GF-D8 (cell line): ENCODE measurements at places on chromosomes 5 and 9.

- DNase-seq: no peak
These were observed 43.1 kb upstream of the NSMF start for GRCh38 chr9:137502008-137502911.

- DNase-seq: no peak
These were observed 26.1 kb downstream of the IDNK start for GRCh38 chr9:83649080-83649479.

DNA sequence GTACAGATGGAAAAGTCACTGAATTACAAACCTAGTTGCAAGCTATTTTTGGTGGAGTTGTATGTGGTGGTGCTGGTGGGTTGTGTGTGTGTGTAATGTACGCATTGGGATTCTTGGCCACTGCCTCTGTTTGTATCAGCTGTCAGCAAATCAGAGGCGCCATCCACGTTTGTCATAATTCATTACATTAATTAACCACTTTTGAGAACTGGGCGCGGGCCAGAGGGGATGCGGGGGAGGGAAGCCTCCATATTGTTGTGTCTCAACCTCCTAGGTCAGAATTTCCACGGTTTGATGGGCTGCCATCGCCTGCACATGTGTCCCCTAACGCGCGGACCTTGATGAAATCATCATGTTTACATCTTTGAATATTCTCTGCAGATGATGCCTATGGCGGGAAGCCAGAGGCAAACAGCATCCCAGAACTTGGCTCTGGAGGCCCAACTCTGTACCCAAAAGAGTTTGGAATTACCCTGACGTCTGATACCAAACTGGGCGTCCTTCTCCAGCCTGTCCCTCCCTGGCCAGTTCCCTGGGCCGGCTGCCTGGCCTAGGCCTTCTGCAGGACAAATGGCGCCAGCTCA lies 54.9 kb downstream of the FGF18 start:
- no peak for DNase-seq

- DNase-seq: no peak
These were observed 52.1 kb downstream of the SEMA4D start for GRCh38 chr9:89445801-89446251.

GRCh38 chr5:87282269-87282668 lies 14.6 kb downstream of the RASA1 start:
- no peak for DNase-seq

DNA sequence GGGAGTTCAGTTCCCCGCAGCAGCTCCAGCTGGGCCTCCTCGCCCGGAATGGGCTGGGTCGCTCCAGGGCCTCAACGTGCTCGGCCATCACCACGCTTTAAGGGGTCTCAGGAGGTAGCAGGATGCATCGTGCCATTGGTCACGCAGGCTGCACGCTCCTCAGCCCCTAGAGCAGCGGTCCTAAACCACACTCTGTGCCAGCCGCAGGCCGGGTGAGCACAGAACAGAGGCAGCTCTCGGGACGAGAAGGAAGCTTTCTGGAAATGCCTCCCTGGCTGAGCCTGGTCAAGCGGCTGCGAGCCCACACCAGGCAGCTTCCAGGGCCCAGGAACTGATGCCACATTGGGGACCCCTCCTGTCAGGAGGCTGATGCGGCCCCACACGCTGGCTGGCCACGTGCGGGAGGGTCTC lies 39.3 kb upstream of the LPCAT1 start:
- no peak for DNase-seq

GRCh38 chr9:136326061-136326760 lies 1.1 kb upstream of the GPSM1 start:
- peak; percentile 23 for DNase-seq

DNA sequence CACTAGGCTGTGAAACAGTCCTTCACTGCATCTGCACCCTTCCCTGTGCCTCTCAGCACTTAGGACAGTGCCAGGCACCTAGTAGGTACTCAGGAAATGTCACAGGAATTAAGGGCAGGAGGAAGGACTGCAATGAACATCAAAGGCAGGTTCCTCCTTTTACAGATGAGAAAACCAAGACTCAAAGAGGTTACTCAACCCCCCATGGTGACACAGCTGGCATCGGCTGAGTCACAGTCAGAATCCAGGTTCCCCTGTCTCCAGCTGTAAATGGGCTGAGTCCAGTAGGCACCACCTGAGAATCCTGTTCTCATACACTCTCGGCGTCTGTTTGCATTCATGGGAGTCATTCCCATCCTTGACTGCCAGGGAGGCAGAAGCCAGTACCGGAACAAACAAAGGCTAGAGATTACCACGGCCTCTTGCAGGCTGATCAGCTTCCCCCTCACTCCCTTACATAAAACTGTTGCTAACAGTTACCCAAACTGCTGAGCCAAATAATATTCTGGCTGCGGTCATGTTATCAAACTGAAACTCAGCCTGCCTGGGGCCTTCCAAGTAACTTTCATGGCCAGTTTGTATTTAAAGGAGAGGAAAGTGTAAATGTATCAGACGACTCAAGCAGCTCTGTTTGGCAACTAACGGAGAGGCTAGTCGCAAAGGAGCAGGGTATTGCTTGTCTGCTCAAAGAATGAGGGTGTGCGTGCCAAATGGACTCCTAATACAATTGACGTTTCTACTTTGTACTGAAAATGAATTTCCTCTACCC lies 201.7 kb downstream of the PAPPA start:
- no peak for DNase-seq

GRCh38 chr9:13787234-13787833 lies 507.8 kb upstream of the MPDZ start:
- DNase-seq: no peak

DNA sequence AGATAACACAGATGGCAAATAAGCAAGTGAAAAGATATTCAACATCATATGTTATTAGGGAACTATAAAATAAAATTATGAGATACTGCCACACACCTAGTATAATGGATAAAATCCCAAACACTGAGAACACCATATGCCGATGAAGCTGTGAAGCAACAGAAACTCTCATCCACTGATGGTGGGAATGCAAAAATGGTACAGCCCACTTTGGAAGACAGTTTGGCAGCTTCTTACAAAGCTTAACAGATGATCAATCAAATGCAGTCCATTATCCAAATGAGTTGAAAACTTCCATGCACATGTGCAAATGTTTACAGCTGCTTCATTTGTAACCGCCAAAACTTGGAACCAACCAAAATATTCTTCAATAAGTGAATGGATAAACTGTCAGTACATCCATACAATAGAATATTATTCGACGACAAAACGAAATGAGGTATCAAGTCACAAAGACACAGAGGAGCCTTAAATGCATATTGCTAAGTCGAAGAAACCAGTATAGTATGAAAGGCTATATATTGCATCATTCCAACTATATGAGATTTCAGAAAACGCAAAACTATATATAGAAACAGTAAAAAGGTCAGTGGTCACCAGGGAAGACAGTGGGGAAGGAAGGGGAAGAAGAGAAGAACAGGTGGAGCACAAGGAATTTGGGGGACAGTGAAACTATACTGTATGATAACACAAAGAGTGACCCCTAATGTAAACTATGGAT lies 14.9 kb downstream of the PFDN1 start:
- no peak for DNase-seq

- DNase-seq: peak; percentile 32
These were observed 3.0 kb upstream of the UBE2R2 start for GRCh38 chr9:33813712-33814641.

DNA sequence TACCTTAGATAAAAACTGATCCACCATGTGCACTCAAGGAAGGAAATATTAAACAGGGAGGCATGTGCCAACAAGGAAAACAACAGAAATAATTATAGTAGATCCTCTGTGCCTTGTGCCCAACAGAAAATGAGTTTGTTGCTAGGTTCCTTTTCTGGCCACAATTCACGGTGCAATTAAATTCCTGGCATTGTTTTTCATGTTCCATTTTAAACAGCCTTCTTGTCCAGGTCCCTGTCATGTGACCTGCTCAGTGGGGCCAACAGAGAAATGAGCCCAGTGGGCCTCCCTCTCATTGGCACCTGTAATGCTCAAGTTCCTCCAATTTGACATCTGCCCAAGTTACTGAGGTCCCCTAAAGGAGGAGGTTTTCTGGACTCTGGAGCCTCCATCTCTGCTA lies 56.5 kb downstream of the SPOCK1 start:
- DNase-seq: no peak

GRCh38 chr9:6488395-6488794 lies 75.4 kb downstream of the UHRF2 start:
- DNase-seq: no peak

- DNase-seq: no peak
These were observed 379.6 kb upstream of the PRR16 start for GRCh38 chr5:120084543-120084870.

GRCh38 chr5:168282120-168282519 lies 9.3 kb upstream of the WWC1 start:
- peak; percentile 97 for DNase-seq

DNA sequence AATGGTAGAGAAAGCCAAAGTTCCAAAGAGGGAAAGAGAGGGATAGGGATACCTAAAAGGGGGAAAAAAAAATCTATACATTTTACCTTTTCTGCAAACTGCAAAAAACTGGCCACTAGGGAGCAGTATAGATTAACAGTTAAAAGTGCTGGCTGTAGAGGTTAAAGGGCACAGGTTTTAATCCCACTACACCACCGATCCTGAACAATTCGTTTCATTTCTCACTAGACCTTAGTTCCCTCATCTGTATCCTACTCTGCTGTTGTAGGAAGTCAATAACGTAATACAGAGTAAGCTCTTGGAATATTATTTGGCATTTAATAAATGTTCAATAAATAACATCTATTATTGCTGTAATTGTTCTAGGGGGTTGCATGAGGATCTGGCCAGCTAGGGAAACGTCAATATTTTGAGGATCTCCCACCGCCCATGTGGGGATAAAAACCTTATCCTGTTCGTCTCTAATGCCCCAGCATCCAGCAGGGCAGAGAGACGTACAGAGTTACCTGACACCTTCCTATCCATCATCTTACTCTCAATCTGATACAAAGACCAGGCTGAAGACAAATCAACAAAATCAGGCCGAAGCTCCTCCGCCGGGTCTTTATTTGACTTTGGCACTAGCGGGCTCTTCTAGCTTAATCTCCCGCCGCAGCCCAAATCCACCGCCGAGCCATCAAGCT lies 757 bp downstream of the CDC26 start:
- DNase-seq: peak; percentile 12

DNA sequence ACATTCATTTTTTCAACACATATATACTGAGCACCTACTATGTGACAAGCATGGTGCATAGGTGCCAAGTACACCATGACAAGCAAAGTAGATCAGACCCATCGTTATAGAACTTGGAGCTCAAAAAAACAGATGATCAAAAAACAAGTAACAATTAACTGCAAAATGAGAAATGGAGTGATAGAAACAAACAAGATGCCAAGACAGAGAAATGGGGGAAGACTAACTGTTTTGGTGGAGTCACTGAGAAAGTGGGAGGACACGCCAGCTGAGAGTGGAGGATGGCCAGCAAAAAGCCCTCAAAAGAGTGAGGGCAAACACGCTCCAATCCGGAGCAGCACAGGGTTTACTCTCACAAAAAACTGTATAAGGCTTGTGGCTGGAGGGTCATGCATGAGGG lies 50.6 kb downstream of the TTC39B start:
- no peak for DNase-seq

- DNase-seq: no peak
These were observed 109.4 kb downstream of the TMEM174 start for GRCh38 chr5:73282383-73282782.

GRCh38 chr5:135846311-135846710 lies 11.8 kb downstream of the SLC25A48 start:
- DNase-seq: no peak

GRCh38 chr9:133673258-133673655 lies 37.1 kb downstream of the DBH start:
- DNase-seq: no peak

DNA sequence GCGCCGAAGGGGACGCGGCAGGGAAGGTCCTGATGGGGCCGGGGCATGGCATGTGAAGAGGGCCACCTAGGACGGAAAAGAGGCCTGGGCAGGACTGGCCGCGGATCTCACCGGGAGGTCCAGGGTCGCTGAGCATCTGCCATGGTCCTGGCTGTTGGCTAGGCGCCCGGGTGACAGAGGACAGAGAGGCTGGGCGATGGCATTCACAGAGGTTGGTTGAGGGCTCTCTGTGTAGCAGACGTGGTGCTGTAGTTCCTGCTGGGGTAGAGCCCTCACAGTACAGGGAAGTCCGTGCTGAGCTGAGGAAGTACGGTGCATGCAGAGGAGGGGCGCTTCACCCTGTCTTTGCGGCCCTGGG lies 427 bp downstream of the PCYOX1L start:
- peak; percentile 38 for DNase-seq

DNA sequence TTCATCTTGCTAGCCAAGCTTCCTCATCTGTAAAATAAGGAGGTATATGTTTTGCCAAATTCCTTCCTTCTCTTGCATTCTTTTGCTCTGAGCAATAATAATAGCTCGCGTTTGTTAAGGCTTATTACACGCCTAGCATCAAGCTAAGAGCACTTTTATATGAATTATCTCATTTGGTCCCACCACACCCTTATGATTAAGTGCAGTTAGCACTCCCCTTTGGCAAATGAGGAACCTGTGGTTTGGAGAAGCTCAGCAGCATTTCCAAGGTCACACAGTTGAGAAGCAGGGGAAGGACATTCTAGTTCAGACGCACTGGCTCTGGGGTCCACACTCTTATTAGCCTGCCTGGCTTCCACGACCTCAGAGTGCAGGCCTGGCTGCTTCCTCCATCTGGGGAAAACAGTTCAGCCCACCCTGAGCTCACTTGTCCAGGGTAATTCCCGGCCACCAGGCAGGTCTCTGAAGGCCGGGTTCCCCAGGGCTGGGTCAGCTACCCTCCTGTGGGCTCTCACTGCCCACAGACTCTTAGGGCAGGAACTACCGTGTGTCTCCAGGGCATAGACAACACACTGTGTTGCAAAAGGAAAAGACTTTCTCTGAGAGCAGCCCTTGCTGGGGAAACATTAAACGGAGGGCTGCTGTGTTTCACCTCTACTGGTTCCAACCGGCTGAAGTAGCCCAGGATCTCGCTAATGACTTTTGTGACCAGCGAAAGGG lies 9.9 kb upstream of the FBP1 start:
- peak; percentile 45 for DNase-seq

DNA sequence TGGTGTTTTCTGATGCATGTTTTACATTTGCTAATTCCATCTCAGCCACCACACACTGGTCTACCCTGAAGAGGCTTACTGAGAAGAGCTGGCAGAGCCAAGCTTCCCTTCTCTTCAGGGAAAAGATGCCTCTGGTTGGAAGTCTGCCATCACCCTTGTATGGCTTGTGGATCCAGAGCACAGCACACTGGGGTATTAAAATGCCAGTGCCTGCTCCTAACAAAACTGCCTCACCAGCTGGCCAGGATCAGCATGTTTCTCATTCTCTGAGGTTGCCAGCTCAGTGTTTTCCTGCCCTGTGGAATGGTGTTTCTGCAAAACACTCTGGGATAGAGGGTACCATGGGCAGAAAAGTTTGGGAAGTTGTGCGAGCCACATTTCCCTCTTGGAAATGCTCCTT lies 31.6 kb upstream of the ZNF618 start:
- DNase-seq: no peak

DNA sequence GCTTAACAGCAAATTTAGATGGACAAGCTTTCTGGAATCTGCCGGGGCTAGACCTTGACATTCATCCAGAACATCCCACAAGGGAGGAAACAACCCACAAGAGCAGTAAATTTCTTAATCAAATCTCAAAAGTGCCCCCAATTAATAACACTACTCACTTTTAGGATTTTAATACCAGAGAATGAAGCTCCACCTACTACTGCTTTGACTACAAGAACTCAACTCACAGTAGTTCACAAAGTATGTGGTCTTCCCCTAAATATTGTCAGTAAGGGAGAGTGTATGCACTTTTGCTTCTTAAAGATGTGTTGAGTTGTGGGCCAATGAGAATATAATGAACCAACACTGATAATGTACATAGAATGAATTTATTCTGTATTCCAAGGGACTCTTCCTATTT lies 94.7 kb downstream of the EBF1 start:
- DNase-seq: no peak

- no peak for DNase-seq
These were observed 59.9 kb downstream of the NUDT12 start for GRCh38 chr5:103502662-103503061.
